ENCODE measurements at places on chromosomes 4 and X.

DNA sequence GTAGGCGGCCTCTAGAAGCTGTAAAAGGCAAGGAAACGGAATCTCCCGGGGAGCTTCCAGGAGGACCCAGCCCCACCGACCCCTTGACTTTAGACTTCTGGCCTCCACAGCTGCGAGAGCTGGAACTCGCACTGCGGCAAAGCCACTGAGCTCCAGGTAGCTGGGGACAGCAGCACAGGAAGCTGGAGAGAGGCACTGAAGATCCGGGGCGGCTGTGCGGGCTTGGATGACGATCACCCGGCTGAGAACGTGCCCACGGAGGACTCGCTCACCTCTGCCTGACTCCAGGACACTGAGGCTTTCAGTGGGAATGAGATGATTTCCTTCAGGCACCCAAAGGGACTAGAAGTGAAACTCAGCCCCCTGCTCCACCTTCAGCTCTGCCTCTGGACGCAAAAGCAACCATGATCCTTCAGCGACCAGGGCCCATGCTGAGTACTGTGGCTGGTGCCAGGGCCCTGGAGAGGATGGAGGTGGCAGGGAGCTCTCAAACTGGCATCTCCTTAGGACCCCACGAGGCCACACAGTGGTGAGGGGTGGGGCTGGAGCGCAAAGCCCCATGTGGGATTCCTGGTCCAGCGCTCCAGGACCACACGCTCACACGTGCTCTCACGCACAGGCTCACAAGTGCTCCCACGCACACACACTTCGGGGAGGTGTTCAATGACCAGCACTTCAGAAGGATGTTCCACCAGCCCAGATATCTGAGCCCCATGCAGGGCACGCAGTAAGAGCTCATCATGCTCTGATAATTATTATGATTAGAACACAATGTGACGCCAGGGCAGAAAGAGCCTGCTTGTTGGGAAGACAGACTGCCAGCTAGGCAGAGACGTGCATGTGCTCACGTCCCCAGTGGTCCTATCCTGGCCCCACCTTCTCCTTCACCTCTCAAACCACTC, 47.2 kb downstream of the ADRA2C start:
- no peak for DNase-seq

DNA sequence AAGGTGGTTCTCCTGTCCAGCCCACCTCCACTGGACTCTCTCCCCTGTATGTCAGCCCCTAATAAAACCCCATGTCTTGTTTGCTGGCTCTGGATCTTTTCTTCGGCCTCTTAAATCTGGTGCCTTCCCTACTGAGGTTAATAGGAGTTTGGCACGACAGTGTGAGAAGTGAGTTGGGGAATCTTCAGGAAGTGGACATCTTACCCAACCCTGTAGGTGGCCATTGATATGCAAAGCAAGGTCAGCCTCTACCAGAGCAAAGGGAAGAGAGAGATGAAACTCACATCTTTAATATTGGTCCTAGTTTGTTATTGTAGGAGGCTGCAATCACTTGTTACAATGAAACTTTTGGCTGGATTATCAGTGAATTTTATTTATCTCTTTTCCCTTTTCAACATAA, 111.7 kb downstream of the CHRDL1 start:
- no peak for DNase-seq

- DNase-seq = no peak
Observed at GRCh38 chr4:121455285-121455684, 74.5 kb upstream of the QRFPR start.

DNA sequence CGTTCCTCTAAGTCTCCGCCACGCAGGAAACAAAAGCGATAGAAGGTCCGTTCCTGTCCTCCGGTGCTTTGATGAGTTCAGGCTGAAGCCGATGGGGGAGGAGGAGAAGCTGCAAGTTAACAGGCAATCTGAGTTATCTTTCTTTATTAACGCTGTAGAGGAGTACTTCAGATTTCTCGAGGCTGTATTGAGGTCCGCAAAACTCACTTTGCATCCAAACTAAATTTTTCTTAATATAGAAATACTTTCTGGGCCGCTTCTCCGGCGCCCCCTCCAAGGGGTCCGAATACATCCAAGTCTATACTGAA, 395 bp upstream of the SOWAHB start:
- DNase-seq = no peak

- no peak for DNase-seq
Observed at GRCh38 chr4:65893271-65893670, 223.0 kb upstream of the EPHA5 start.

DNA sequence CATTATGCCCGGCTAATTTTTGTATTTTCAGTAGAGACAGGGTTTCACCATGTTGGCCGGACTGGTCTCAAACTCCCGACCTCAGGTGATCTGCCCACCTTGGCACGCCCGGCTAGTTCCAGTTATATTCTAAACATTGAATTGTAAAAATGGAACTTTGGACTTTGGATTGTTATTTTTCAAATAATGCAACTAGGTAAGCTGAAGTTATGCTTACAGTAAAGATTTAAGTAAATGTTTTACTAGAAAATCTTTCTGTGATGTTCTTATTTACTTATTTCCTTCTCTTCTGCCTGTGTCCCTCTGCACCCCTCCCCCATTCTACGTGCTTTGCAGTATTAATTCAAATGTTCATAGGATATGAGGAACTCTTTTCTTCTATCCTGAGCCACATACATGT, 26.1 kb downstream of the GK start:
- no peak for DNase-seq

- no peak for DNase-seq
Observed at GRCh38 chr4:79249881-79250503, 75.9 kb downstream of the NAA11 start.

DNA sequence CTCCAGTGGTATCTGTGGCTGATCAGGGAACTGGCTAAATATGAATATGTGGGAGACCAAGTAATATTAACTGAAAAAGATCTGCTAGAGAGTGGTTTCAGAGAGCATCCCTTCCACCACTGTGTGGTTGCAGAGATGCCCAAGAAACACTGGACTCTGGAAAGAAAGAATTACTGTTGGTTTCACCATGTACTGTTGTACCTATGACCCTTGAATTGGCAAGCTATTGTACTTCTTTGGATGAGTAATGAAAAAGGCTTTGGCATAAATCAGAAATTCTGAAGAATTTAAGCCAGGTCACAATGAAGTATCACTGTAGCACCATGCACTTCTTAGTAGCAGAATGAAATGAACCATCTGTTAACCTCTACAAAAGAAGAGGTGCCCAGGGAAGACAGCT, 134.4 kb upstream of the INTU start:
- DNase-seq = no peak

- DNase-seq = no peak
Observed at GRCh38 chr4:17309567-17310268, 202.2 kb downstream of the QDPR start.

Measured in stimulated activated CD8-positive, alpha-beta memory T cell treated with anti-CD3 and anti-CD28 coated beads, Interleukin-7, amount 100 ng/mL, for 24 hours (primary cell).